Activated naive CD4-positive, alpha-beta T cell (primary cell): ENCODE measurements at places on chromosomes 6 and 20.

DNA sequence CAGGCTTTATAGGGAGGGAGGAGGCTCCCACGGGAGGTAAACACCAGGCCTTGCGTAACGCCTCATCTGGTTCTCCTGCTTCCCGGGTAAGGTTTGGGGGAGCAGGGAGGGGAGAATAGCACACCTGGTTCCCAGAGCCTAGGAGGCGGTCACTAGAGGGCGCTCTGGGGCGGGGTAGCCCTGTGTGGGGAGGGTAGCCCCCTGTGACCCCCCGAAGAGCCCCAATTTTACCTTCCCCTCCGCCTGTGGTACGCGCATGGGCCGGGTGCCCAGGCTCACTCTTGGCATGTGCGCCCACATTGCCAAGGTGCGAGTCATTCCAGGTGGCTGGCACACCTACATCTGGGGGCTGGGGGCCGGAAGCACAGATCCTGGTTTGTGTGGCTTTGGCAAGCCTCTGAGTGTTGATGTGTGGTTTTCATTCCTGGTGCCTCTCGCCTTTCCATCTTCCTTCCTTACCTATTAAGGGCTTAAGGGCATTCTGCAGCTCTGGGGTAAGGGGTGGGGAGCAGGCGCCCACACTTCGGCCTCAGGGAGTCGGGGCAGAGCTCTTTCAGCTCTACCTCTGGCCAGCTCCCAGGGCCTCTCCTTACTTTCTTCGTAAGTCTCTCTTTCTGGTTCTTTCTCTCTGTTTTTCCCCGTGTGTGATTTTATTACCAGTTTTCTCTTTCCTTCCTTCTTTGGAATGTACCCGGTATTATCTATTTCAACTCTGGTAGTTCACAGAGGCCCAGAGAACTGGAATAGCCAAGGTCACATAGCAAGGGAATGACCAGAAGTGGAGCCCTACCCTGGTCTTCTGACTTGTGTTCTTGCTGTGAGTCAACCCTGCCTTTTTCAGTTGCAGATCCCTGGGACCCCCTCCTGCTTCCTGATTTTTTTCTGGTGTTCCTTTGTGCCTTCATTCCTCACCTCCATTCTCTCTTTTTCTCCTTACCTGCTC, 492 bp upstream of the RNF39 start:
- DNase-seq, result no peak

DNA sequence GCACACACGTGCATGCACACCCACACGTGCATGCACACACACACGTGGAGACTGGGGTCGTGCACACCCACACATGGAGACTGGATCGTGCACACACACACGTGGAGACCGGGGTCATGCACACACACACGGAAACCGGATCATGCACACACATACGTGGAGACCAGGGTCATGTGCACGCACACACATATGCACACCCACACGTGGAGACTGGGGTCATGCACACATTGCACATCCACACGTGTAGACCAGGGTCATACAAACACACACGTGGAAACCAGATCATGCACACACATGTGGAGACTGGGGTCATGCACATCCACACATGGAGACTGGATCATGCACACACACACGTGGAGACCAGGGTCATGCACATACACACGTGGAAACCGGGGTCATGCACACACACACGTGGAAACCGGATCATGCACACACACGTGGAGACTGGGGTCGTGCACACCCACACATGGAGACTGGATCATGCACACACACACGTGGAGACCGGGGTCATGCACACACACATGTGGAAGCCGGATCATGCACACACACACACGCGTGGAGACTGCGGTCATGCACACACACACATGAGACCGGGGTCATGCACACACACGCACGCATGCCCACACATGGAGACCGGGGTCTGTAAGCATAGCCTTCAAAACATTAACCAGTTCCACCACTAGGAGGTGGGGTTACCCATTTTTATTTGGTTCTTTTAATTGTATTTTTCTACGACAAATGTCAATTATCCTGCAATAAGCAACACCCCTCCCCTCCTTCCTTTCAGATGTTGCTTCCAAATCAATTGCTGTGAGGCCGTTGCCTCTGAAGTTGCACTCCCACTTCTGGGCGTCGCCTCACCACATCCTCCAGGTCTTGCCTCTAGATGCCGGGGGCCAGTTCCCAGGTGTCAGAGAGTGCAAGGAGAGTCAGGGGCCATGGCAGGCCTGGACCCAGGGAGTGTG, 95.8 kb downstream of the TMEM242 start:
- peak; percentile 12 for DNase-seq

- DNase-seq, result no peak
These were observed 7.6 kb upstream of the MTHFD1L start for GRCh38 chr6:150857945-150858308.

- DNase-seq, result no peak
These were observed 700 bp downstream of the DTD1 start for GRCh38 chr20:18588574-18588933.

- DNase-seq, result no peak
These were observed 139.2 kb upstream of the PLN start for GRCh38 chr6:118408863-118409262.

- DNase-seq, result no peak
These were observed 82.8 kb downstream of the TFAP2A start for GRCh38 chr6:10332111-10332510.

GRCh38 chr6:50963952-50964351, 145.3 kb downstream of the TFAP2B start:
- no peak for DNase-seq

DNA sequence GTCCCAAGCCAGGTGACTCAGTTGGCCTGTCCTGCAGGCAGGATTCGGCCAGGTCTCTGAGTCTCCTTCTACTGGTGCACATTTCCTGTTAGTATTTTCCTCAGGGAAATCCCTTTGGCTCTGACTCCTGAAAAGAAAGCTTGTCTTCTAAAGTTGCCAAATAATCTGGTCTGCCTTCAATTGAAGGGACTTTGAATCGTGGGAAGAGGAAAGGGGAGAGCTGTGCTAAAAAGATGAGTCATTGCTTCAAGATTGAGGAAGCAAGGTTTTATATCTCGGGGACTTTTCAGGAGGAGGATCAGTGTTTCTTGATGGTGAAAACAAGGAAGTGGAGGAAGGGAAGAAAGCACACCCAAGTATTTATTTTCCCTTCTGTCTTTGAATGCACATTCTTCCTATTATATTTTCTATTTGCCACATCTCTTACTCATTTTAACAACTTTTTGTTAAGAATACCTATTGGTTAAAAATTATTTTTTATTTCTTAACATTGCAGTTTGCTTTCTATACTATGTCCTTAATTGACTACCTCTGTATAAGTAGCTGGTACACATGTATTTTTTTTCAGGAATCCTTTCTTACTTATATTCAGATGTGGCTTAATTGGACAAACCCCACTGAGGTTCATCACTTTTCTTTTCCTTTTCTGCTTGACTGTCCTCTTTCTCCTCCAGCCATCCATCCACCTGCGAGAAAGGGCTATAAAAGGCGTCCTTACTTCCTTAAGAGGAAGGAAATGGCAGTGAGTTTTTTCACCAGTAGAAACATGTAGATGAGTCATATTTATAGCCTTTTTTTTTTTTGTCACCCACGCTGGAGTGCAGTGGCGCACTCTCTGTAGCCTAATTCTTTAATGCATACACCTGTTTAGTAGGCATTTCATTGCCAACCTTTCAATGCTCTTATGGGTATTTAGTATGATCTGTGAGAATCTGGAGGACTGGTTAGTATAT, 15.0 kb upstream of the IFNGR1 start:
- no peak for DNase-seq

DNA sequence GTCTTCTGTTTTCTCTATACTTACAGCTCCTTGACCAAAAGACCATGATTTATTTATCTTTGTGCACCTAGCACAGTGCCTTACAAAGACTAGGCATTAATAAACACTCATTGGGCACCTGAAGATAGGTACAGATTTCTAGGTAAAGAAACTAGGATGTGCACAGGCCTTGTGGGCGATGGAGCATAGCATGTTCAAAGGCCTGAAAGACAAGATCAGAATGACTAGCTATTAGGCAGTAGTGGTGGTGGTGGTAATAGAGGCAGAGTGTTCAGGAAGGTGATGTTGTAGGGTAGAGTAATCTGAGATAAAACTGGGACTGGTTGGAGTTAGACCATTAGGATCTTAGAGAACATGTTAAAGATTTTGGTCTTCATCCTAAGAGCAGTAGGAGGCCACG, 3.9 kb downstream of the TXLNB start:
- DNase-seq, result no peak

DNA sequence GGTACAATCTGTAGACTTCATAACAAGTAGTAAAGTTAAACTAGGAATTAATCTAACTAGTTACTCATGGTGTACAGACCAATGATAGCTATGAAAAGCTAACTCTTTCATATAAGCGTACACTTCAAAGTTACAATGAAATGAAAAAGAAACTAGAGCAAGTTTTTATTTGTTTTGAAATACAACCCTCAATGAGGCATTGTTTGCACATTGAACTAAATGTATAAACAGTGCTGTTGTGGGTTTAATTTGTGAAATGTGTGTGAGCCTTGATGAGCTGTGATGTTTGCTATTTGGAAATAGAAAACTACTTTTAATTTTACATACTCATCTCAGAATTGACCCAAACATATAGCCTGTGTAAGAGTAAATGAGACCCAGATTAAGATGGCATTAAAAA, 11.1 kb upstream of the EYA4 start:
- no peak for DNase-seq

DNA sequence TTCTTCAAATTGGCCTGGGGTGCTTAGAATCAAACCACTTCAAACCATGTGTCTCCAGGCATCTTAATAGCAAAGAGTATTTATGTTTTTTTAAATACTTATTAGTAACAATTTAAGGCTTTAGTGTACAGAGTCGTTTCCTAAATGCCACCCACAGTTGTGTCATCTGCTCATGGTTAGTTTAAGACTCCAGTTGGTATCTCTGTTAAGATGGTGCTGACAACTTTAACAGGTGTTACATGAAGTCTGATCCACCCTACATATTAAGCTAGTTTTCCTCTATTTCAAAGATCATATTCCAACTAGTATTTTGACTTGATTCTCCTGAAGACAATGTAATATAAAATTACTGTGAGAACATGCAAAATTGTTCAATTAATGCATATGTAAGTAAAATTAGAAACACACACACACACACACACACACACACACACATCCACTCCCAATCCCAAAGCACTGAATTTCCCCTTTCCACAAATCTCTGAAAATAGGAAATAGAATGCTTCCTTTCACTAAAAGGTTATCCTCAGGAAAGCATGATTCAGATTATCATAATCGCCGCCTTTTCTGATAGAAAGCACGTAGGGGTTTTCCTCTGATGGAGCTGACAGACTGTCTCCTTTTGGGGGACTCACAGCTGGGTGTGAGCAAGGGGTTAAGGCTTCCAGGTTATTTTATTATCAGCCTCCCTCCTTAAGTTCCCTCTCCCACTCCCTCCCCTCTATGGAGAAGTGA, 10.5 kb downstream of the CNKSR3 start:
- no peak for DNase-seq

DNA sequence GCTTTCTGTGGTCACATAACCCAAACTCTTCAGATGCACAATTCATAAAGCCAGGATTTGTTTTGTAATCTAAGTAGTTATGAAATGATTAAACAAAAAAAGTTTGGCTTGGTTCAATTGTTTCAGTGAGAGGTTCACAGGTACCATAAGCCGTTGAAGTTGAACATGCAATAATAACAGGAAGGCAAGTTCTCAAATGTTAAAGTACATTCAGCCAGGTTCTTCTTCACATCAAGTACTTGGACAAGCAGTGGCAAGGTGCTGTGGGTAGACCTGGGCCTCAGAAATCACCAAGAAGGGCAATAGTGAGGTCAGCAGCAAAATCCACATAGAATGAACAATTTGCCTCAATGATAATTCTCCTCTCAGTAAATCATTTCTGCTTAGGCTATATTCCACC, 175.5 kb downstream of the EPM2A start:
- DNase-seq, result no peak

GRCh38 chr6:43304361-43304760, 4.3 kb downstream of the CRIP3 start:
- no peak for DNase-seq

DNA sequence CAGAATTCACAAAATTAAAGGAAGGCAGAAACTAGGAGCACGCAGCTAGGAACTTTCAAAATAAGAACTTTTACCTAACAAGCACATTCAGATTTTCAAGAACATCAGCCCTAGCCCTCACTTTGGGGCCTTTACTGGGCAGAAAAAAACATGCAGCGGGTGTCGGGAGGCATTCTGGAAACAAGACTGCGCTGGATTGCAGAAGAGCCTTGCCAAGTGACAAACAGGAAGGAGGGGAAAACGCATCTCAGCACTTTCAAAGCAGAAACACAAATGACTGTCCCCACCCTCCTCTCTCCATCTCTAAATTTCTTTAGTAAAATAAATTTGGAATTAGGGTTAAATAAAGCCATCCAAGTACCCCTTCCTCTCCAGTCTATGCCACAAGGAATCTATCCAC, 74.6 kb upstream of the RREB1 start:
- DNase-seq, result no peak

- DNase-seq, result peak; percentile 55
These were observed 48.4 kb downstream of the CPXM1 start for GRCh38 chr20:2751878-2752566.

- no peak for DNase-seq
These were observed 36.5 kb downstream of the NOX3 start for GRCh38 chr6:155419161-155419560.

GRCh38 chr20:2331106-2331505, 35.3 kb downstream of the TGM3 start:
- DNase-seq, result no peak

DNA sequence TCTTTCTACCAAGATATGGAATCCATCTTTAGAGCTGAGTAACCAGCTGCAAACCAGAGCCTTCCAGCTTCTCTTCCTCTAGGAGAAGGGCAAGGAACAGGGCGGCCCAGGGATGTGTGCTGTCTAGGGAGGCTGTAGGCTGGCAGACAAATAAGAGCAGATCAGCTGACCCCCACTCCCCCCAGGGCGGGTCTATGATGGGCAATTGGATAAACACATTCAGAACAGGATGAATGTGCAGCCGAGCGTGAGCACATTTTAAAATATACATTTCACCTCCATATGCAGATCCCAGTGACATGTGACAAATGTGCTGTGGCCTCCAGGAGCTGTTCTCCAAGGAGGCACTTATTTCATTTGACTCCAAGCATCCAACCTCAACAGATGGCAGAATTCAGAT, 580.1 kb downstream of the PTPRT start:
- no peak for DNase-seq

DNA sequence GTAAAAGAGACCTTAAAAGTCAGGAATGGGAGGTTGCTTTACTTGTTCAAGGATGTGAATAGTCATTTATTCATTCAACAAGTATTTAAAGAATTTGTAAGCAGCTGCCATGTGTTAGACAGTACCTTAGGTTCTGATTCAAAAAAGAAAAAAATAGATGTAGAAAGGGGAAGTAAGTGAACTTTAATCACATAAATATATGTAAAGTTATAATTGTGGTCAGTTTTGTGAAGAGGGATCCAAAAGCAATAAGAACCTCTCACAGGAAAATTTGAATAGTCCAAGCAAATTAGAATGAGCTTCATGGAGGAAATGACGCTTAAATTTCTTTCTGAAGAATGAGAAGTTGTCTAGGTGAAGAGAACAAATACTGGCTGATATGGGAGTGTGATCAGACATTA, 596.1 kb upstream of the CITED2 start:
- DNase-seq, result no peak
